ENCODE measurements at places on chromosomes 3 and 15.

GRCh38 chr3:123658852-123659206 lies 74.0 kb upstream of the HACD2 start:
- no peak for DNase-seq

- DNase-seq = no peak
Observed at GRCh38 chr3:150826466-150827282, 63.7 kb upstream of the SIAH2 start.

GRCh38 chr3:161231861-161232260 lies 10.8 kb downstream of the NMD3 start:
- DNase-seq = no peak

GRCh38 chr3:58249358-58250092 lies 11.9 kb downstream of the ABHD6 start:
- DNase-seq = no peak

DNA sequence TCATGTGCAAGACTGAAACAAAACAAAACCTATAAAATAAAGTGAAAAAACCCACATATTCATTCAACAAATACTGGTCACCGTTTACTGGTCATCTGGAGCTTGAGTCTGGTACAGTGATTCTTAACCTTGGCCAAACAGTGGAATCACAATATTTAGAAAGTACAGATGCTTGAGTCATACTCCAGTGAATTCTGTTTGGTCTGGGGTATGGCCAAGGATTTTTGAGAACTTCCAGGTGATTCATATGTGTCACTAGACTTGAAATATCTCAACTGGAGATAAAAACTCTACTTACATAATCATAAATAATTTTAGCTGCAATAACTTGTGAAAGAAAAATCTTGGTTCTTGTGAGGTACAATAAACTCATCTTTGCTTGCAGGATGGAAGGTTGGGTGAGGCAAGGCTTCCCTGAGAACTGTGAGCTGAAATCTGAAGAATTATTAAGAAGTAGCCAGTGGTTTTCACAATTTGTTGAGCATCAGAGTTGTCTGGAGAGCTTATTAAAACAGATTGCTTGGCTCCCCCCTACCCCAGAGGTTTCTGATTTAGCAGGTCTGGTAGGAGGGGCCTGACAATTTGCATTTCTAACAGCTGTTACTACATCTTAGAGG lies 9.6 kb downstream of the NEK11 start:
- DNase-seq = no peak

DNA sequence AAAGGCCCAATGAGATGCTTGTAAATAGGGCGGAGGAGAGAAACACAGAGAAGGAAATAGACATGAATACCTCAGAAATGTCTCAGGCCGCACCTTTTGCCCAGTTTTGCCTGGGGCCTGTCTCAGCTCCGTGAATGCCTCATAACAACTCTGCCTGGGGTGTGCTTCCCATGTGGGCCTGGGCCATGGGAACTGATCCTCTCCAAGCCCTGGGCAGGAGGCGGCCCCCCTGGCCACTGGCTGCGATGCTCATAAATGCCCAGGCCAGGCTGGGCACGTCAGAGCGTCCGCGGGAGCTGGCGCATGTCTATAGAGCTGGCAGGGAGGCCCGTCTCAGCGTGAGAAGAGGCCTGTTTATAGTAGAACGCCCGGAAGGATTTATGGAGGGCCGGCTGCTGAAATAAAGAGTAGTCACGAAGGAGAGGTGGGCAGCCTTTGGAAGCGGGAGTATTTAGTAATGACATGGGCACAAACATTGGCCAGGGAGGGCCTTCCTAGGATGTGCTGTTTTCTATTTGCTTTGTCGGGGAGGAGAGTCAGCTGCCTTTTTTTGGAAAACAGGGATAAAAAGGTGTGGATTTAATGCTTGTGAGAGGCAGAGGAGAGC lies 85.9 kb upstream of the IGF1R start:
- no peak for DNase-seq

- no peak for DNase-seq
Observed at GRCh38 chr3:123920383-123920782, 36.3 kb upstream of the MYLK start.
